ENCODE measurements at places on chromosomes 4 and X.

DNA sequence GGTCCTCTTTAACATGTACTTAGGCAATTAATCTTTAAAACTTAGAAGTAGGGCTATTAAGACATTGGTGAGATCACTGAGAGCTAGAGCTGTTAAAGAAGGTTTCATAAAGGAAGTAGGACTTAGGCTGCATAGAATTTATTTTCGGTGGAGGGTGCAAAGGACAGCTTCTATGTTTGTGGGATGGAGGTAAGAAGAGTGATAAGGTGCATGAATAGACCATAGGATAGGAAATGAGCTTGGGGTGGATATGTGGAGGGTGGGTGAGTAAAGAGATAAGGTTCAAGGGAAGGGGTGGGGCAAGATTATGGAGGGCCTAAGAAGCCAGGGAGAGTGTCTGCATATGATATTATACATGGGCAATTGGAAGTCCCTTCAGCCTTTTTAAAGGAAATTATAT lies 15.9 kb downstream of the RTL9 start:
- DNase-seq = peak; percentile 82

GRCh38 chr4:55763996-55764395 lies 55.6 kb upstream of the EXOC1L start:
- DNase-seq = no peak

- DNase-seq = no peak
Observed at GRCh38 chr4:3827616-3828492, 61.7 kb downstream of the ADRA2C start.

DNA sequence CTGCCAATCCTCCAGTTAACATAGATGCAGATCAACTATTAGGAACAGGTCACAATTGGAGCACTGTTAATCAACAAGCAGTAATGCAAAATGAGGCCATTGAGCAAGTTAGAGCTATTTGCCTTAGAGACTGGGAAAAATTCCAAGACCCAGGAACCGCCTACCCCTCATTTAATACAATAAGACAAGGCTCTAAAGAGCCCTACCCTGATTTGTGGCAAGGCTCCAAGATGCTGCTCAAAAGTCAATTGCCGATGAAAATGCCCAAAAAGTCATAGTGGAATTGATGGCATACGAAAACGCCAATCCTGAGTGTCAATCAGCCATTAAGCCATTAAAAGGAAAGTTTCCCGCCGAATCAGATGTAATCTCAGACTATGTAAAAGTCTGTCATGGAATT lies 20.5 kb upstream of the TRIM61 start:
- DNase-seq = no peak

GRCh38 chr4:32826169-32826568 lies 2106.0 kb downstream of the PCDH7 start:
- DNase-seq = no peak

DNA sequence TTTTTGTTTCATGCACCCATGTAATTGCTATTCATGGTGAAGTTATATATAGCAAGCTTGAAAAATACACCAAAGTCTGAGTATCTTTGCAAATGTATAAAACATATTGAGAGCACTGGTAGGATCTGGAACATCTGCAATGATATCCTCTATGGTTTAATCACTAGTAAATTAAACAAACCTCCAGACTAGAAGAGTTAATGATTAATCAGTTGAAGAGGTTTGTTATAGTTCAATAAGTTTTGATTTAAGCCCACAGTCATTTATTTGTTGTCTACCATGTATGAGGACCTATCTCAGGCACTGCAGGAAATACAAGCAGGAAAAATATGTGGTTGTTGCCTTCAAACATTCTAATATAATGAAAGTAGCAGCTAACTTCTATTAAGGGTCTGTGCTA lies 16.5 kb downstream of the CYBB start:
- DNase-seq = no peak

- DNase-seq = no peak
Observed at GRCh38 chr4:88143504-88143903, 14.9 kb downstream of the ABCG2 start.

- no peak for DNase-seq
Observed at GRCh38 chrX:47646636-47647035, 3.7 kb downstream of the ELK1 start.

DNA sequence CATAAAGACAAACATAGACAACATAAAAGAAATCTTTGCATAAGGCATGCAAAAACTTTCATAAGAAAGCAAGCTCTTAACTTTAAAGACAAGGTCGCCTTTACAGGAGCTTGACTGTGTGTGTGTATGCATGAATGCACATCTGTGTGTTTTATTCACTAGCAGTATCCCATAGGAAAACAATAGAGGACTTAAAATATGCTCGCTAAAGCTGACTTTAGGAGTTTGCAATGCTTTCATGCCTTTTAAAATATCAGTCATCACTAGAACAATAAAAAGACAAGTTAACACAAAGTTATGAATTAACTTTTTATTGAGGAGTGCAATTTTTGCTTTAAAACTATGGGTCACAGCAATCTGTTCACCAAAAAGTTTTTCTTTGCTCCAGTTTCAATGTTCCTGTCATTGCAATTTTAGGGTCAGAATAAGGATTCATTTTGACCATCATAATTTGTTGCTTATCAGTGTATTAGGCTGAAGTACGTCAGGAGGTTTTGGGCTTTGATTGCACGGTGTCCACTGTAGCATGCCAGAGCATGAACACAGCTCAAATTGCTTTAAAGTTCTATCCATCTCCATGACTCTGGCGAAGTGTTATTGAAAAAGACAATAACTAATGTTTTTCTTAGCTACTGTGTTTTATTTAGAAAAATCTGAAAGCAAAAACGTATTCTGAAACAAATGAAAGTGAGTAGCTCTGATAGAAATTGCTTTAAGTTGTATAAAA lies 36.9 kb downstream of the ANXA10 start:
- no peak for DNase-seq

DNA sequence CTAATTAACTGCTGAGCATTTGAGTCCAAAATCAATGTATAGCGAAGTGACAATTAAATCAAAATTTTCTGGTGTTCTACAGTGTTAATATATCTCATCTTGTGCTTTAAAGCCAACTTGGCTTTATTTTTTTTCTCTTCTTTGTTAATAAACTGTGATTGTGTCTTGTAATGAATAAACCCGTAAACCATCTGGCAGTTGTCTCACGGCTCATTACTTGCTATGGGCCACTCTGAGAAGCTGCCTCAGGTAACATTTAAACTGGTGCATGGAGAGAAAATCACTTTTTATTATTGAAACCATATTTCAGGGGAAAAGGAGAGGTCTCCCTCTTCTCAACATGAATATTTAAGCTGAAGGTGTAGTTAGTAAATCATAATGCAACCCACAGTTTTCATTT lies 694.0 kb downstream of the KCTD8 start:
- no peak for DNase-seq

GRCh38 chr4:124790471-124790870 lies 77.9 kb upstream of the ANKRD50 start:
- DNase-seq = no peak

DNA sequence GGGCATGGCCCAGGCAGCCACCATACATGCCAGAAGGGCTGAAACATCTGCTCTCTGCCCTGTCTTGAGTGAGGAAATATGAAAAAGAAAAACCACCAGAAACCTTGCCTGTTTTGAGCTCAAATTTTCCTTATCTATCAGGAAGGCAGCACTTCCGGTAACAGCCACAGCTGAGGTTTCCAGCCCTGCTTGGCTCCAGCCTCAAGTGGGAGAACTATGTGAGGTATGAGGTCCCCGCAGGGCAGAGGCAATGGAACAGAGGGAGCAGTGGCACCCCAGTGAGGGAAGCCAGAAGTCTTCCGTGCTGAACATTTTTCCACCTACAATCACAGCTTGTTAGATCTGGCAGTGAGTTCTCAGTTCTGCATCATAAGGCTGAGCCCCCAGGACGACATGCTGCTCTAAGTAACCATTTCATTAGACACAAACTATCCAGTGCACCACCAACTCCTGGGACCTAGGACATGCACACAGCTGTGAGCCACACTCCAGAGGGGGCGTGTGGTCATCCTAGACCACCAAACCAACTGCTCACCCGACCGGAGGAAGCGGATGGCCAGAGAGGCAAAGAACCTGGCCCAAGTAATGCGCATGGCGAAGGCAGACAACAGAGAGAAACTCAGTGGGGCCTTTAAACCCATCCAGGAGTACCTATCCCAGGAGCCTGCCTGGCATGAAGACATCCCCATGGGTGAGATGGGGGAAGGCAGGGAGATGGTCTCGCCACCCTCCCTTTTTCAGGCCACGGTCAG lies 22.6 kb downstream of the WDR1 start:
- no peak for DNase-seq

GRCh38 chrX:63735882-63736281 lies 49.1 kb downstream of the ARHGEF9 start:
- DNase-seq = no peak

Measured in MM.1S (cell line).